ENCODE measurements at places on chromosomes 1 and 21.

DNA sequence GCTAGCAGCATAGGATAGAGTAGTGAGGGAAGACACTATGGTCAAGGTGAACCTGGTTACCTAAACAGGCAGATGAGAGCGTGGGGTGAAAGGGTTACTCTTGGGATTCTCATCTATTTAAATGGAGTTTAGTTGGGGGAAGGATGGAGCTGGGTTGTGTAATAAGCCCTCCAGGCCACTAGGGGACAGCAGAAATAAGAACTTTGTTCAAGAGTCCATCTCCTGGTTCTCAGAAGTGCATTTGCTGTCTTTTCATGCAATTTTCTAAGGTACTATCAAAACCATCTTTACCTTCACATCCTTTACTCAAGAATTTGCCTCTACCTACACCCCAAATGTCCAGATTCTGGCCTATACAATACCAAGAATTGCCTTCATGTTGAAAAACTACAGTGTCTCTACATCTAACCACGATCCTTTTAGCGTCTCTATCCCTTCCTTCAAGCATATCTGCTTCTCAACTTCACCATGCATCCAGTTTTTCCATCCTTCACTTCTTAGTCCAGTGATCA, 28.0 kb downstream of the SLAMF1 start:
- peak; percentile 29 for DNase-seq

DNA sequence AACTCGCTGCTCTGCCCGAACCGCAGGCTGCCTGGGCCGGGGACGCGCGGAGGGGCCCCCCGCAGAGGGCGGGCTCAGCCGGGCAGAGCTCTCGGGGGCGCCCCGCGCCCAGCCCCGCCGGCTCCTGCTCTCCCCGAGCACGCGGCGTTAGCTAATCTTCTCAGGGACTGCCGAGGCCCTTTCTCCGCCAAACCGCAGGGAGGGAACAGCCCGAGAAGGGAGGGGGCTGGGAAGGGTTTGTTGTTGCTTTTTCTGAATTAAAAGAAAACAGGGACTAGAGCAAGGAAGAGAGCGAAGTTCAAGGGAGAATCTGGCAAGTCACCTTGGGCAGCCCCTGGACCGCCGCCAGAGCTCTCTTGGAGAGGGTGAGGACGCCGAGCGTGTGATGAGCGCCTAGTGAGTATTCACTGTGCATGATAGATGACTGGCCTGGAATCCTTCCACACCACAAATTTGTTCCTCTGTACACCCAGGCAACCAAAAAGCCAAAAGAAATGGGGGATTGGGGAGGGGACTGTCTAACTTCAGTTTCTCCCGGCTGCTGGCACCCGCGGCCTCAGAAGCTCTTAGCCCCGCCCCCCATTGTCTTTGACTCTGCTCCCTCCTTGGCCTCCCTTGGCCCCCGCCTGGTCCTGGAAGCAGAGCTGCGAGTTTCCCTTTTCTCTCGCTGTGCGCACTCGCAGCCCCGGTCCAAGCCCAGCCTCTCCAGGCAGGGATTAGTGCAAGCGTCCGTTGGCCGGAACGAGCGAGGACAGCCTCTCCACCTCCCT, 19.7 kb upstream of the LMX1A start:
- DNase-seq, result no peak

GRCh38 chr21:31133243-31133830, 95.1 kb upstream of the KRTAP19-8 start:
- no peak for DNase-seq

DNA sequence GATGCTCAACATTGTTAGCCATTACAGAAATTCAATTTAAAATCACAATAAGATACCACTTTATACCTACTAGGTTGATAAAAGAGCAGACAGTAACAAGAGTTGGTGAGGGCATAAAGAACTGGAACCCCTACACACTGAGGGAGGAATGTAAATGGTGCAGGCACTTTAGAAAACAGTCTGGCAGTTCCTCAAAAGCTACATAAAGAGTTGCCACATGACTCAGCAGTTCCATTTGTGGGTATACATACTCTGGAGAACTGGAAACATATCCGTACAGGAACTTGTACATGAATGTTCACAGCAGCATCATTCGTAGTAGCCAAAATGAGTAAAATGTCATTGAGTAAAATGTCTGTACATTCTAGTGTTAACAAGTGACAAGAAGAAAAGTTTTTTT, 17.0 kb downstream of the NSL1 start:
- DNase-seq, result no peak

DNA sequence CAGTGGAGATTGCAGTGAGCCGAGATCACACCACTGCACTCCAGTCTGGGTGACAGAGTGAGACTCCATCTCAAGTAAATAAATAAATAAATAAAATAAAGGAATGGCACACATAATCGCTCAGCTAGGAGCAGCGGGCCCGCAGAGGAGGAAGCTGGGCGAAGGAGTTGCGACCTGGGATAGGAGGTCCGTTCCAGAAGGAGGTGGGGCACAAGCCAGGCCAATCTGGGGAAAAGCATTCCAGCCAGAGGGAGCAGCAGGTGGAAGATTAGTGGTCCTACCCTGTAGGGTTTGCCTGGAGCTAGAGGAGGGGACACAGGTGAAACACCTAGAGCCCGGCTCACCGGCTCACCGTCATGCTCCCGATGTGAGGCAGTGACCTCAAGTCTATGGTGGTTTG, 40.3 kb upstream of the CASZ1 start:
- DNase-seq, result no peak

DNA sequence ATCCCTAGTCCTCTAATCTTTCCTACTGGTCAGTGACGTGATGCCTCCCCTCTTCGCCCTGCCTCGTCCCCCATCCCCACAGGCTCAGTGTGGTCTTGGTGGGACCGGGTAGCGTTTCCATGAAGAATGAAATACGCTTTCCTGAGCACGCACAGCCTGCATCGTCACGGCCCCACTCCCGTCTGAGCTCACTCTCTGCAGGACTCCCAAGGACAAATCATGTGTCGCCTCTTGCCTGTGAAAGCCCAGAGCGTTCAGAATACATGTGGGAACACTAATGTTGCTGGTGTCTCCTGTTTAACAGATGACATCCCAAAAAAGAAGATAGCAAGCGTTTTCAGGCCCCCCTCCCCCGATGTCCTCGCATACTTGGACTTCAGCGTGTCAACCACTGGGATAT, 49.2 kb downstream of the S100B start:
- DNase-seq, result no peak

- DNase-seq, result no peak
These were observed at the start of gene LCE1F for GRCh38 chr1:152774875-152775274. Gene LCE1F (plus strand): TSS chr1:152775140. CDS start chr1:152776372, 1,232 bp downstream.

GRCh38 chr21:25556091-25556490, 51.2 kb downstream of the MRPL39 start:
- DNase-seq, result no peak

GRCh38 chr1:233102341-233102740, 151.9 kb downstream of the NTPCR start:
- DNase-seq, result no peak

DNA sequence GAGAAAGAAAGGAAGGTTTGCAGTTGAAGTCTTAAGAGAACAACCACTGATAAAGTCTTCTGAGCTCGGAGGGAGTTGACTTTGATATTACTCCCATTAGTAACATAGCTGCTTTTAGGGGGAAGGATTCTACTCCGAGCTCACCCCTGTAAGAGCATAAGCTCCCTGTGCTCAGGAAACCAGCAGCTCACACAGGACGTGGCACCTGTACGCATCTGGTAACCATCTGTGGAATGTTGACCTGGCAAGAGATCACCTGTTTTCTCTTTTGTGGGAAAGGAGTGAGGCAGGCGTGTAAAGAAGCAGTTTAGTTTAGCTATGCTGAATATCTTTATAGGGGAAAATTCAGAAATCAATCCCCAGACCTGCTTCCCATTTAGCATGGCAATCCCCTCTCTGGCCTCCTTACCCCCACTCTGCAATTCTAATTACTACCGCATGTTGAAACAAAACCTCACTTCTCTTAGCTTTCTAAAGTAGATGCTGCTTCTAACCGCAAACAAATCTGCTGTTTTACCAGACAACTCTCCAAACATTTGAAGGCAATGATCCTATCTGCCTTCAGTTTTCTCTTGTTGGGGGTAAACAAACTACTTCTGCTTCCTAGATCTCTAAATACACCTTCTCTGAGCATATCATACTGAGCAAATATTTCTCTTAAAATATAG, 121.8 kb upstream of the KCNK1 start:
- no peak for DNase-seq

GRCh38 chr21:46216132-46216747, 12.3 kb downstream of the LSS start:
- no peak for DNase-seq

GRCh38 chr1:26785611-26786436, 1.9 kb upstream of the PIGV start:
- no peak for DNase-seq

GRCh38 chr1:165439330-165439729, 5.6 kb downstream of the RXRG start:
- DNase-seq, result no peak

DNA sequence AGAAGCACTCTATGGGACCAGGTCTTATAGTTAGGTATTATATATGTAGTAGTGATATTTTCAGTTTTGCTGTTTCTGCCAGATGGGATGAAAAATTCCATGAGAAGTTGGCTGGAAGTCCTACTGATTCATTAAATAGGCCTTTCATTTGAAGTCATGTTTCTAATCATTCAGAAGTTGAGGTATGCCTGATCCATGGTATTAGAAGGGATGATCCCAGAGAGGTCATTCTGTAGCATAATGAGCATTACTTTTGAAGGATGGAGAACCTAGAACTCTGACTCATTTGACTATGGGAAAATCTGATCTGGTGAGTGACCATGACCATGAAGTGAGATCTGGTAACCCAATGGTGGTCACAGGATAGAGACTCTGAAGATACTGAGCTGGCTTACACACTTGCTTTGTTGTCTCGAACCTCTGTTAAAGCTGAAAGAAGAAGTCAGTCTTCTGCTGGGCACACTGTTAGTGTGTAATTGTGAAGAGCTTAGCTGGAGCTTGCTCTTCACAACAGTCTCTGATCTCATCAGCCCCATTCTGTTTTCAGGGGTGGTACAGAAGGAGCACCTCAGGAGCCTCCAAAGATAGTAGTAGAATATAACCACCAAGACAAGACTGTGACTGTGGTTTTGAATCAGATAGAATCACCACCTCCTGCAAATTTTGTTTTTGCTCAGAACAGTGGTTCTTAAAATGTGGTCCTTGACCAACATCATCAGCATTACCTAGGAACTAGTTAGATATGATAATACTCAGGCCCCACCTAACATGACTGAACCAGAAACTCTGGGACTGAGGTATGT, 9.0 kb downstream of the MGST3 start:
- DNase-seq, result no peak

GRCh38 chr1:65792669-65793358, at the start of gene PDE4B:
Gene PDE4B (plus strand): TSS chr1:65792895.
- DNase-seq, result no peak

DNA sequence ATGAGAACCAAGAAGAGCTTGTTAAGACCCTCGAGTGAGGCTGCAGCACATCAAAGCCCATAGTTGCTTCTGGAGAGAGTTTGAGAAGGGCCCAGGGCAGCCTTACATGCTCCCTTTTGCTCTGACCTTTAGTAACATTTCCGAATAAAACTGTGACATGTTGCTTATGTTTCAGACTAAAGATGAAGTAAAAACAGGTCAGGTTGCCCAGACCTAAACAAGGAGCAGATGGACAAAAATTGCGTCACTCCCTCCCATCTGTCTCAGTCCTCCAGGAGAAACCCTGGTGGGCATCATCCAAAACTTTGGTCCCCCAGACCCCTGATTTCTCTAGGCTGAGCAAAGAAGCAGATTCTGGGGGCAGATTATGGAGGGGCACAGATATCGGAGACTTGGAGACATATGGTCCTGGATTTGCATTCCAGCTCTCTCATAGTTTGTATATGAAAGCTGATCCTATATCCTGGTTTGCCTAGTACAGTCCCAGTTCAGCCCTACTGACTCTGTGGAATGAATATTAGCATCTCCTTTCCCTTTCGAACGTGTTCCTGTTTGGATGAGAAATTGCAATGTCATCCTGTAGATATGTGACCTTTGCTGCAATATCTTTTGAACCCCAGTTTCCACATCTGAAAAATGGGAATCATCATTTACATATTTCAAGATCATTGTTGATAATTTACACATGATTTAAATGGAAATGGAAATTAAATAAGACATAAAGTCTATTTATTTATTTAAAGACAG, 304.9 kb upstream of the USP24 start:
- DNase-seq, result no peak

DNA sequence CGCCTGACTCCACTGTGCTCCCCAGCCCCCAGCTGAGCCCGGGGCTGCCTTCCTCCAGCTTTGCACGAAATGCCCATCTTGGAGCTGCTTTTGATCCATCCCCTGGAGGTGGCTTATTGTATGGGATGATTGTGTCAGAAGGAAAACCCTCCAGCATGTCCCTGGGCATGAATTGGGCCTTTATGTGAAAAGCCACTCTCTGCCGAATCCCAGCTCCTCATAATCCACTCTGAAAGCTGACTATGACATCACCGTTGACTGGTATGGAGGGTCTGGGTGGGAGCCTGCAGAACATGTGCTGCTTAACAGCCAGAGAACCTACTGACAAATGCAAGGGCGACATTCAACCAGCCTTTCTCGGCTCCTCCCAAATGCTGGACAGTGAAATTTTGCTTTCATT, 74.6 kb downstream of the NENF start:
- DNase-seq, result no peak

- no peak for DNase-seq
These were observed 28.1 kb downstream of the CFAP74 start for GRCh38 chr1:1975535-1975934.

DNA sequence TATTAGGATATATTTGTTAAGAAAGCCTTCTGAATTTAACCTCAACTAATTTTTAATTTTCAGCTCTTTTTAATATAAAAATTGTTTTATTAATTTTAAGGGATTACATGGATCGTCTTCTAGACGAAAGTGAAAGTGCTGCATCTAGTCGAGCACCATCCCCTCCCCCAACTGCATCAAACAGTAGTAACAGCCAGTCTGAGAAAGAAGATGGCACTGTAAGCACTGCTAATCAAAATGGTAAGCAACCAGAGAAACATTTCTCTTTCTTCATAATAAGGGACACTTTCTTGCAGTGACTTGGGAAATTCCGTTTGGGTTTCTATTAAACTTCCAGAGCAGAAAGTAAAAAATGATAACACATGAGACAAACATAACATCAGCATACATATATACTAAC, 56.9 kb downstream of the MIER1 start:
- DNase-seq, result peak; percentile 29

DNA sequence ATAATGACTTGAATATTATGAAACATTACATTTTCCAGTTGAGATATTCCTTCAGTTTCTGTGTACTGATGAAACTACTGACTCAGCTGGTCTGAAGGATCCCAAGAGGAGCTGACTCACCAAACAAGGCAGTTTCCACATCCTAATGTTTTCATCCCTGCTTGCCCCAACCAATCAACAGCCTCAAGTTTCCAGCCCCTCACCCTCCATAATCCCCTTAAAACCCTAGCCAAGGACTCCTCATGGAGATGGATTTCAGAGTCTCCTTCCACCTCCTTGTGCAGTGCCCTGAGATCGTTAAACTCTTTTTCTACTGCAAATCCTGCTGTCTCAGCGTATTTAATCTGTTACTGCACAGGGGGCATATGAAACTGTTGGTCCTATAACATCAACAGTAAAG, 83.1 kb upstream of the HAO2 start:
- no peak for DNase-seq

GRCh38 chr1:16243936-16244649, 7.1 kb upstream of the CPLANE2 start:
- DNase-seq, result peak; percentile 66
